ENCODE measurements at places on chromosomes 3 and 15. TPM values are rescaled to one million over a fixed set of nuclear protein-coding genes. Genes with fewer than 3 reads are reported as not detected.

The SCG3 gene
- 0.22 TPM for polyA plus RNA-seq

The FGF7 gene
- 24.3 TPM for polyA plus RNA-seq

The CXCR6 gene
- 0.40 TPM for polyA plus RNA-seq

The PLA2G4F gene
- not detected for polyA plus RNA-seq

The CIDEC gene
- 0.38 TPM for polyA plus RNA-seq

The FBXW12 gene
- polyA plus RNA-seq: not detected

The CCDC12 gene
- 46.4 TPM for polyA plus RNA-seq

The ACP3 gene
- 1.1 TPM for polyA plus RNA-seq

The GPR176 gene
- 6.8 TPM for polyA plus RNA-seq

The ZNF80 gene
- polyA plus RNA-seq: not detected

The CFAP91 gene
- 0.85 TPM for polyA plus RNA-seq

The ATP2B2 gene
- polyA plus RNA-seq: 0.39 TPM

The MUC20 gene
- polyA plus RNA-seq: 2.5 TPM

The GPR62 gene
- polyA plus RNA-seq: 0.56 TPM

The SV2B gene
- polyA plus RNA-seq: 3.1 TPM

The PPM1L gene
- 12.2 TPM for polyA plus RNA-seq

GRCh38 chr15:51049081-51049480 is 45.6 kb downstream of the TNFAIP8L3 start:
- no peak for DNase-seq

- DNase-seq: no peak
Measured at GRCh38 chr3:121739902-121740301, 9.6 kb downstream of the GOLGB1 start.

GRCh38 chr3:58723173-58723572 is 56.6 kb upstream of the FAM3D start:
- DNase-seq: no peak

GRCh38 chr3:55669133-55669532 is 182.0 kb upstream of the WNT5A start:
- DNase-seq: no peak

DNA sequence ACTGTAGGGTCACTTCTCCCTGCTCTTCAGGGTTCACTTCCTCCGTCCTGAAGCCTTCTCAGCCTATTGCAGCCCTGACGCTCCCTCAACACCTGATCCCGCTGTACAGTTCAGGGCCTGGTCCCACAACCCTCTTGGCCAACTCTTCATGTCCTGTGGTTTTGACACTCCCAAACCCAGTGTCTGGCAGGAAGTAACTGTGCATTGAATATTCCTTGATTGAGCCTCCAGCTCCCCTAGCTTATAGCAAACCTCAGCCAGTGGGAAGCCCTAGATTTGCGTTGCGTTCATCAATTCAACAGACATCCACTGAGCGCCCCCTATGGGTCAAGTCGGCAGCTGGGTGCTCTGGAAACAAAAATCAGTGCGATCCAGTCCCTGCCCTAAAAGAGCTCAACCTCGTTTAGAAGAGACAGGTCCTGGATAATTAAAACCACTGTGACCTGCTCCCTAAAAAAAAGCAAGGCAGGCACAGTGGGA is 13.5 kb downstream of the UBAP1L start:
- DNase-seq: peak; percentile 84

GRCh38 chr3:99248130-99248529 is 346.6 kb upstream of the DCBLD2 start:
- DNase-seq: no peak

- no peak for DNase-seq
Measured at GRCh38 chr15:28101201-28101600, 2.1 kb upstream of the OCA2 start.

DNA sequence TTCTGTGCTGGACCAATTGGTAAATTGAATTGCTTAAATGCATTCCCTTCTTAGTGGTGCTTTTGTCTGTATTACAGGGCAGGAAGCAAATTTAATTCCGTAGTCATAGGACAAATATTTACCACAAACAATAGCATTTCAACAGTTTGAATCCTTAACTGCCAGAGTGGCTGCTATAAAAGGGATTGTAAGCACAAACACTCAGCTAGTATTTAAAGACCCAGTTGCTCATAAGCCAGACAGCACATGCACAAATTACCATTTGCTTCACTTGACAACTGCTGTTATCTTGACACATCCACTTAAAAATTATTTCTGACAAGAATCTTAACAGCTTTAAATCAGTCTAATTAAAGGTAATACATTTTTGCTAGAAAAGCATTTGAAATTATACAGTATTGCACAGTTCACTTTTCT is 490.2 kb upstream of the ADAMTS9 start:
- peak; percentile 60 for DNase-seq

DNA sequence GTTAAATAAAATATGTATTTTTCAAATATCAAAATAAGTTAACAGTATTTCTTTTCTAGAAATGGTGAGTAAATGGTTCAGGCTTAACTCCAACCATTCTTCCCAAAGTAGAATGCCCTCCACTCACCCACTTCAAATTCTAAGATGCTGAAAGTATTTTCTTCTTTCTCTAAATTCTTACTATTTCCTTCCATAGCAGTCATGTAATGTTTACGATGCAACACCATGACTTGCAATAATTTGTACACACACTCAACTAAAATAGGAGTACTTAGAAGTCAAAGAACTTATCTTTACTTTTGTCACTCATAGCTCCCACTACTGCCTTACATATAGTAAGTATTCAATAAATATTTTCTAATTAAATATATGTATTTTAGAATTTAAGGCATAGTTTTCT is 65.0 kb downstream of the AQR start:
- no peak for DNase-seq

DNA sequence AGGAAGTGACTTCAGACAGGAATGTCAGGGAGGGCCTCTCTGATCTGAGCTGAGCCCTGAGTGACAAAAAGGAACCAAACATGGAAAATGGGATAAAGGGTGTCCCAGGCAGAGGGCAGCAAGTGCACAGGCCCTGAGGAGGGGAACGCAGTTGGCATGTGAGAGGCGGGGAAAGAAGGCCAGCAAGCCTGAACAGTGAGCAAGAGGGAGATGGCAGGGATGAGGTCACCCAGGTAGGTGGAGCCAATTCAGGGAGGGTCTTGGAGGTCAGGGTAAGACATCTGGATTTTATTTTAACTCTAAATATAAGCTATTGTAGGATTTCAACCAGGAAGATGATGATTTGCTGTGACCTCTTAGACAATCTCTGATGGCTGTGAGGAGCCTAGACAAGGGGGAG is 167.7 kb downstream of the LRTM1 start:
- DNase-seq: no peak

GRCh38 chr3:62749657-62750056 is 125.6 kb downstream of the CADPS start:
- DNase-seq: no peak

GRCh38 chr15:36724905-36725304 is 145.5 kb downstream of the CDIN1 start:
- no peak for DNase-seq

DNA sequence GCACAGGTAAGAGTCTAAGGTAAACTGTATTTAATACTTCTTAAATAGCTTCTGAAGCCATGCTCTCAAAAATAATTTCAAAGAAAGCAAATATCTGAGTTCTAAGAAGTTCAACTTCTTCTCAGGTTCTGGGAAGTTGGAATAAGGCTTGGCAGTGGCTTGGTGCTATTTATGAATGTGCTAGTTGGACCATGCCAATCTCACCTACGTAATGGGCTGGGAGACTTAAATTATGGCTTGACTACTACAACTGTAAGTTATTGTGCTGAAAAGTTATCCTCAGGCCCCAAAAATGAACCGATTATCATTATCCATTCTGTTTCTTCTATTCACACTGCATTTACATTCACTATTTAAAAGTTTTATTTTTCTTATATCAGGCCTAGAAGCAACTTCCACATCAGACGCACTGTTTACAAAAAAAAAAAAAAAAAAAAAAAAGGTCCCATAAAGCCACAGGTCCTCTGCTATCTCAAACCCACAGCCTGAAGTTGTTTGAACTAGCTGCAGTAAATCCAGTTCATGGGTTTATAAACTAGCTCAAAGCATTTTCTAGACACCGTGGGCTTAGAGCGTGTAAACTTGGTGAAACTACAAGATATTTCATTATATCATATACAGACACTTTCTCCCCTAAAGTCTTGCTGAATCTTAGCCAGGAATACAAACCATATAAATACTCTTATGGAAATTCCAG is 3.4 kb downstream of the LRIG1 start:
- peak; percentile 43 for DNase-seq

- no peak for DNase-seq
Measured at GRCh38 chr15:60731583-60732130, 252.7 kb upstream of the ICE2 start.

- peak; percentile 32 for DNase-seq
Measured at GRCh38 chr3:23809840-23810342, 4.1 kb downstream of the UBE2E1 start.

DNA sequence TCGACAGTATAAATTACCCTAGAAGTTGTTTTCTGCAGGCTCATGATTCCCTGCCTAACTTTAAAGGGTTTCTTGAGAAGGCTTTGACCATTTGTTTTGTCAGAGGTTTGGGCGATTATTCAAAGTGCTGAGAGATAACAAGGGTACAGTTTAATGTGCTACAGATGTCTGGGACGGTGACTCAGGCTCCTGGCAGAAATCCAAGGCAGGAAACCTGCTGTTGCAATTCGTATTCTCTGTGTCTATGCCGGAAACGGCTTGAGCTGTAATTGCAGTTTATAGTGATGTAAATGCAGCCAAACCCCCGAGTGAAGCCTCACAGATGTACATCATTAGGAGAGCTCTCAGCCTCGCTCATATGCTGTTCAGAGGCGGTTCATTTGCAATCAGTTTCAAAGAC is 65.6 kb downstream of the SYNPR start:
- DNase-seq: peak; percentile 95

GRCh38 chr3:117399311-117400078 is 689.9 kb downstream of the TUSC7 start:
- DNase-seq: no peak

DNA sequence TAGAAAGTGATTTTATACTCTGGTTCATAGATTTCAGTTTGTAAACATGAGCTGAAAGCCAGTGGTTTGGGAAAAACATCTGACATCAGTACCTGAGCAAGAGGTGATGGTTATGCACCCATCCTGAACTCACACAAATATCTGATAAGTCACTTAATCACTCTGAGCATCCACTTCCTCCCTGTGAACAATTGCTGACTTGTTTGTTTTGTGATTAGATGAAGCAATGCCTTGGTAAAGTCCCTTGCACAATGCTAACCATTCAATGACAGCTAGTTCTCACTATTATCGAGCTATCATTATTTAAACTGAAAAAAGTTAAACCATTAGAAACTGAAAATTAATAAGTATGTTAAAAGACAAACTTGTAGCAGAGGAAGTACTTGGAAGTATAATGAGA is 303.0 kb downstream of the PLOD2 start:
- no peak for DNase-seq

- no peak for DNase-seq
Measured at GRCh38 chr3:17580901-17581300, 161.5 kb downstream of the TBC1D5 start.

GRCh38 chr3:193665370-193665989 is 72.5 kb downstream of the OPA1 start:
- peak; percentile 49 for DNase-seq

- DNase-seq: peak; percentile 44
Measured at GRCh38 chr15:29887721-29888120, 65.5 kb upstream of the TJP1 start.

- DNase-seq: no peak
Measured at GRCh38 chr15:73264881-73265280, 103.9 kb downstream of the HCN4 start.

DNA sequence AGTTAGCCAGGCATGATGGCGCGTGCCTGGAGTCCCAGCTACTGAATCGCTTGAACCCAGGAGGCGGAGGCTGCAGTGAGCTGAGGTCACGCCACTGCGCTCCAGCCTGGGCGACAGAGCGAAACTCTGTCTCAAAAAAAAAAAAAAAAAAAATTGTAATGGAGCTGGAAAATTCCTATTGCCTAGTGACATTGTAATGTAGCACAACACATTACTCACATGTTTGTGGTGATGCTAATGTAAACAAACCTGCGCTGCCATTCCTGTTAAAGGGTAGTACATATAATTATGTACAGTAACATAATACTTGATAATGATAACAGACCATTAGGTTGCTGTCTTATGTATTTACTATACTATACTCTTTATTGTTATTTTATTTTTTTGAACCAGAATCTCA is 39.1 kb downstream of the KNL1 start:
- DNase-seq: no peak

DNA sequence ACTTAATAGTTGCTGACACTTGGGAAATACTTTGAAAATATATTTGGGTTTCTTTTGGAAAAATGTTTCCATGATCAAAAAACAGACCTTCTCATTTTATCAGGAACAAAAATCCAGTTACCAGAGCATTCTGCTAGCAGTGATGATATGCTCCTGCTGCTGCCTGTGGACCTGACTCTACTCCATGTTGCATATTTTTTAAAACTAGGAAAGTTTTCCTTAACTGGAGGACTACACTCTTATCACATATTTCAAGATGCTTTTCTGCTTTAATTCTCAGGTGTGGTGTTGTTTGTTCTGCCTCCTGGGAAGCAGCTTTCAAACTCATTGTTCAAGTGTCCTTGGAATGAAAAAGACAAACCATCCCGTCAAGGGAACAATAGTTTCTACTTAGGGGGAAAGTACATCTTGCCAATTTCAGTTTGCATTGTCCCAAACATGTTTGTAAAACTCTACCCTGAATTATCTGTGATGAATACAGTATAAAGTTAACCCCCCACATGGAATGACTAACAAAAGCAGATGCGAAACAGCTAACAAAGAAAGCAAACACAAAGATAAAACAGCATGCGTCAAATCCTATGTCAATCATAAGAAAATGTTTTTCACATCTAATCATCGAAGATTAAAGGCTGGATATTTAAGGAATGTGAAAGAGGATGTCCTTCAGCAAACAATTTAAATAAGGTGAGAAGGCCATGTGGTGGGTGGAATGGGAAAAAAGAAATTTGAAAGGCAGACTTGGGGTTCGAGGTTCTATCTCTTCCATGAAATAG is 40.1 kb upstream of the PSMD6 start:
- DNase-seq: no peak

DNA sequence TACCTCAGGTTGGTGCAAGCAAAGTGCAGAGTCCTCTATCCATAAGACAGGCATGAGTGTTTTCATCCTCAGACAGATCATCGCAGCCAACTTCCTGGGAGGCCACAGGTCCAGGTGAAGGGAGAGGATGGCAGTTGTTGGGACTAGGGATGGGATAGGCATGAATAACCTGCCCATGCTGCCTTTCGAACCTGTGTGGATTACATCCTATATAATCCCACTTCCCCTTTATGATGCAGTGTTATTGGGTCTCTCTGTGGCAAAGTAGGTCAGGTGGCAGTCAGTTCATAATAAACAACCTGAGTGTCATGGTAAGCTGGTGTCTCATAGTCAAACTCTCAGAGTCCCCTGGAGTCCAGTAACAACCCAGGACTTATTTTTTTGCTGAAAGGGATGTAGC is 40.4 kb downstream of the CCR3 start:
- no peak for DNase-seq

GRCh38 chr3:160709477-160710182 is 32.7 kb downstream of the ARL14 start:
- no peak for DNase-seq

DNA sequence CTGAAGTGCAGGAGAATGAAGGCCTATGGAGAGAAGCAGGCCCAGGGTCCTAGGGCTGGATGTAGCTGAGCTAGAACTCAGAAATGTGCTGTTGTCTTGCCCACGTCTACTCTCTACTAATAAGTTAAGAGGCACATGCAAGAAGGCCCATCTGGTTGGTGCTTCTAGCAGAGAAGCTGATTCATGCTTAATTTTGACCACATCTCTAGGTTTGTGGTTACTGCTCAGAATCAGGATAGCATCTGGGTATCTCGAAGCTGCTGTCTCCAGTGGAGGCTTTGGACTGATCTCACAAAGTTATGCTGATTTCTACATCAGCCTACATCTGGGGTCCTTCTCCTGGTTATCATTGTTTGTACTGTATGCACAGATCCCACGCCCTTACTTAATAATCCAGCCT is 87.3 kb downstream of the CACNA1D start:
- DNase-seq: no peak

Measured in muscle of leg (tissue), 16 donors.